ENCODE measurements at places on chromosomes 1 and 21. TPM values are rescaled to one million over a fixed set of nuclear protein-coding genes. Genes with fewer than 3 reads are reported as not detected.

Gene PTPRC
- total RNA-seq: 697 TPM

Gene ARHGAP30
- total RNA-seq: 189 TPM

Gene C1orf94
- not detected for total RNA-seq

Gene CA6
- total RNA-seq: 1.6 TPM

Gene CD1C
- 5.0 TPM for total RNA-seq

Gene PTGS2
- total RNA-seq: 6.4 TPM

Gene OLIG2
- not detected for total RNA-seq

Gene TSACC
- total RNA-seq: not detected

Gene OR2T35
- not detected for total RNA-seq

Gene SLC30A7
- 34.5 TPM for total RNA-seq

Gene PADI2
- total RNA-seq: 0.57 TPM

Measured in T-helper 17 cell (primary cell).